Stimulated activated CD4-positive, alpha-beta T cell treated with anti-CD3 and anti-CD28 coated beads, Interleukin-12 subunit alpha, Interleukin-12 subunit beta, amount 100 ng/mL, for 24 hours (primary cell): ENCODE measurements at places on chromosomes 4 and X.

DNA sequence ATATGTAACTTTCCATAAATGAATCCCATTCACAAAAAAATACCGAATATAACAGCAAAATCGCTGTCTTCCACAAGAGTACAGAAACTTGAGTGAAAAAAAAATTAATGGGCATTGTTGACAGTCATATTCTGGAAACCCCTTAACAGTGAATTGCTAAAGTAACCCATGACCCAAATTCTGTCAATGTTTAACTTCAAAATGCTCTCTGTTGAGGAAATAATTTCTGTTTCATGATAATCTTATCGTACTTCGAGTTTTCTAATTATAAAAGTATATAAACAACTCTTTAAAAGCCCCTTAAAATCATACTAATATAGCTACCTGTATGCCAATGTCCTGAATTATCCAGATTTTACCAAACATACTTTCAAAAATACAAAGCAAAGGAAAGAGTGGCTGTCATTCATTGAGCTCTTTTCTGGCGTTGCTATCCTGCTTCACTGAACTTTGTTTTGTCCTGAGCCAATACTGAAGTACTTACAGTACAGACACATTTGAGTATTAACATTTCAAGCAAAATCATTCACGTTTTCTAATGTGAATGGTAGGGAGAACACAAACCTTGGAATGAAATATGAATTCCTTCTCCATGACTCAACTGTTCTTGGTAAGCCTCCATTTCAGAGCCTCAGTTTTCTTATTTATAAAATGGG lies 2.4 kb downstream of the XAGE3 start:
- no peak for DNase-seq

GRCh38 chr4:93649828-93650227 lies 178.7 kb upstream of the ATOH1 start:
- DNase-seq = no peak

GRCh38 chrX:81367291-81367690 lies 165.4 kb downstream of the SH3BGRL start:
- no peak for DNase-seq

DNA sequence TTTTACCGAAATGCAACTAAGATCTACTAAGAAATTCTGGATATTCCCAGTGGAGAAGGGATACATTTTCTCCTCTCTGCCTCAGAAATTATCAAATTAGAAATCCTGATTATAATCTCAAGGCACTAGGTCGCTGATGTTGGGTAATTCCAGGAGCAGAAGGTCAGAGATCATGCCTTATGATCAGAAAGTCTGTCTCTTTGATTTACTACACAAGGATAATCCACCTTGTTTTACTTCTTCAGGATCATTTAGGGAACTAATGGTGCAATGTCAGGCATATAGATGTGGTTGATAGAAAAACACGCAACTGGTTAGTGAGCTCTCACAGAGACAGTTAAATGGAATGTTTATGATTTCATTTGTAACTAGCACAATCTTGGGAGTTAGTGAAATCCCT lies 1069.7 kb downstream of the STIM2 start:
- no peak for DNase-seq

GRCh38 chrX:40579141-40579540 lies 1.6 kb upstream of the ATP6AP2 start:
- no peak for DNase-seq

- no peak for DNase-seq
Measured at GRCh38 chrX:20271730-20272129, 5.0 kb upstream of the RPS6KA3 start.
